ENCODE measurements at places on chromosomes 1 and 21.
A peak's percentile ranks its signal among the peaks of the same experiment; 100 is the strongest.

- no peak for DNase-seq
Measured at GRCh38 chr1:215344539-215344938, 222.6 kb upstream of the KCTD3 start.

GRCh38 chr21:37531431-37531932 lies 164.9 kb downstream of the DYRK1A start:
- no peak for DNase-seq

- no peak for DNase-seq
Measured at GRCh38 chr1:181541458-181541857, 58.1 kb downstream of the CACNA1E start.

DNA sequence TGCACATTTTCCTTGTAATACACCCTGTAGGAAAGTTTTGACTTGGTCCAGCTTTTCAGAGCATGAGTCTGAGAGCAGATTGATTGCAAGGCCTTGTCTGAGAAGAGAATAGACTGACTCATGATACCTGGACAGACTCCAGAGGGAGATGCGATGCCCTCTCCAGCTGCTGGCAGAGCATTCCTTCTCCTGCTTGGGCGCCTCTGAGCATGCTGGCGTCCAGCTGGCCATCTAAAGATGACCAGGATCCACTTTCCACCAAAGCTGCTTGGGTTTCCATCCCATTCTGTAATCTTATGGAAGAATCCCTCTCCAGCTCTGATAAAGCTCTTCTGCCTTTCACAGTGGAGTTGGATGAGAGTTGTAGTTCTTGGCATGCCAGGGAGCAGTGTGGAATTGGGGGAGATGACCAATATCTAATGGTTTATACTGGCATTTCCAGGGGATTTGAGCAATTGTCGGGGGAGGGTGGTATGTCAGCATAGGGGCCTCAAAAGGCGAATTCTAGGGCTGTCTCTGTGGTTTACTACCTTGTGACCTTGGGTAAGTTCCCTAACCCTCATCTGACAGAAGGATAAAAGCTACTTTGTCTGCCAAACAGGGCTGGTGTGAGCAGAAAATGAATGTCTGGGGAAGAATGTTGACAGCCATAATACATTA lies 19.5 kb downstream of the SZRD1 start:
- peak; percentile 46 for DNase-seq

DNA sequence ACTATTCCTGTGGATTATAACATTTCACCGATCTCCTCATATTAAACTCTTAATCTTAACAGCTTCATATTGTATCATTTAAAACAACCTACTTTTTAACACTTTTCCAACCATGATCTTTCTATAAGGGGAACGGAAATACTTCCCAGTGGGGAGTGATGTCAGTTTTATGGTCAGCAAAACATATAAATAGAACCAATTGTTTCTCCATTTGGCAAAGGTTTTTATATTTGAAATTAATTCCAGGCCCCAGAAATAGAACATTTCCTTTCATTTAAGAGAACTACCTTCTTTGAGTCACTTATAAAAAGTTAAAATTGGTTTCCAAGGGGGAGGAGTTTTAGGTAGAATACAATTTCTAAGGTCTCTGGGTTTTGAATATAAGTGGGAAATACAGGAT lies 189.6 kb downstream of the TGFBR3 start:
- DNase-seq, result no peak

DNA sequence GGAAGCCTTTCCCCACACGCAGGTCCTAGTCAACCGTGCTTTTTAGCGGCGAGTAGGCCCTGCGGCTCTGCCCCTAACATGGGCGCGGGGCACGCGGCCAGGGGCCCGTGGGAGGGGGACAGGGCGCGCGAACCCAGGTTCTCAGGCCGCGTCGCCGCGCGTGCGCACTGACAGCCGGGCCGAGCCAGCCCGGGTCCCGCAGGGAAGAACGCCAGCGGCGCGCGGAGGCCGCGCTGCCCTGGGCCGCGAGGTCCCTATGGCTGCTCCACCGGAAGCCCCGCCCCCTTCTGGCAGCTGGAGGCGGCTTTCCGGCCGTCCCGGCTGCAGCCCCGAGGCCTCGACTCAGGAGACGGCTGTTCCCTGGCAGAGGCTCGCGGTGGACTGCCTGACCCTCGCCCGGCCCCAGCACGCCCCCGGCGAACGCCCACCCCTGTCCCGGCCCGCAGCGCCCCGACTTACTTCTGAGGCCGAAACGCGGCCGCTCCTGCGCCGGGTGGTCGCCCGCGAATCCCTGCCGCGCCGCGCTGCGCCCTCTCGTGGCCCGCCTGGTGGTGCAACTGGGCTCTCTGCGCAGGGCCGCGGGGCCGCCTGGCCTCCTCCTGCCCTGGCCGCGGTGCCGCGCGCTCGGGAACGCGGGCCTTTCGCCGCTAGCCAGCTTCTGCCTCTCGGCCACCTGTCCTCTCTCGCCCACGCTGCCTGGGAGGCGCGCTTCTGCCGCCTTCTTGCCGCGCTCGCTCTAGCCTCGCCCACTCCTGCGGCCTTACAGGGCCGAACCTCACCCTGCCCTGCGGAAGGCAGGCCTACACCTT lies 16.6 kb upstream of the RIPPLY3 start:
- DNase-seq, result peak; percentile 97

GRCh38 chr1:79969886-79970285 lies 963.4 kb upstream of the ADGRL4 start:
- no peak for DNase-seq

DNA sequence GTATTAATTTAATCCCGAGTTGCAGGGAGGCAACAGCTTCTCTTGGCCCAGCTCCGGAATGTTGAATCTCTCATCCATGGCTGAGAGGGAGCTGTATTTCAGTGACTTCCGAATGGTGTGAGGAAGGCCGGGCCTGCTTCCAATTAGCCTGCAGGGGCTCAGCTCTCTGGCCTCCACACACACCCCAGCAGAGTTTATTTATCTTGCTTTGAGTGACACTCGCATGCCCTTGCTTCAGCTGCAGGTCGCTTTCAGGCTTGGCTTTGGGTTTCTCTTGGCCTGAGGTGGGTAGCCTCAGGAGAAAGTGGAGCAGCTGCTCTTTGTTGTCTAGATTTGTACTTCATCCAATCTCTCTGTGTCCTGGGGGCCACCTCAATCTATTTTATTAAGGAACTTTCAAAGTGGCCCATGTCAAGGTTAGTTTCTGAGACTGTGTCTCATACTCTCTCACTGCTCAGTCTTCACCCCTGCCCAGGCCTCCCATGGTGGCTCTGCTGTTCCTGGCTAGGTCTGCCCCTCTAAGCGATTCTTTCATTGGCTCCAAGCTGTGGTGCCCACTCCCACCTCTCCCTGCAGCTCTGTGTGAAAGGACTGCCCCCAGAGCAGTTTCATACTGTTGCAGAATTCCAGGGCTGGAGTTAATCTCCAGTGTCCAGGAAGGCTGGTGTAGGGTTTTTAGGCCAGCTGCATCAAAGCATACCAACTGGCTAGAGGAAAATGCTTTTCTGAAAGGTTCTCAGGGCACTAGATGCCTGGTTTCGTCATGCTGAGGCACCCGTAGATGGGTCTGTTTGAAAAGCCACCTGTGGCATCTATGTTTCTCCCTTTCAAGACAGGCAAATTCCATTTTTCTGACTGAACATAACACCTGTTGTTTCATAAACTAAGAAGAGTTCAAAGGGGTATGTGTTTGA lies 153.5 kb downstream of the PLXNA2 start:
- DNase-seq, result no peak

DNA sequence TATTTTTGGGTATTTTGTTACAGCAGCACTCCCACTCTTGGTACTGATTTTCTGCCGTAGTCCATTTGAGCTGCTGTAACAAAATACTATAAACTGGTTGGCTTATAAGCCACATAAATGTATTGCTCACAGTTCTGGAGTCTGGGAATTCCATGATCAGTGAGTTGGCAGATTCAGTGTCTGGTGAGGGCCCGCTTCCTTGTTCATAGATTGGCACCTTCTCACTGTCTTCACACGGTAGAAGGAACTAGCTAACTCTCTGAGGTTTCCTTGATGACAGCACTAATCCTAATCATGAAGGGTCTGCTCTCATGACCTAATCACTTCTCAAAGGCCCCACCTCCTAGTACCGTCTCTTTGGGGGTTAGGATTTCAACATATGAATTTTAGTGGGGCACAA lies 85.2 kb downstream of the HHAT start:
- DNase-seq, result no peak

DNA sequence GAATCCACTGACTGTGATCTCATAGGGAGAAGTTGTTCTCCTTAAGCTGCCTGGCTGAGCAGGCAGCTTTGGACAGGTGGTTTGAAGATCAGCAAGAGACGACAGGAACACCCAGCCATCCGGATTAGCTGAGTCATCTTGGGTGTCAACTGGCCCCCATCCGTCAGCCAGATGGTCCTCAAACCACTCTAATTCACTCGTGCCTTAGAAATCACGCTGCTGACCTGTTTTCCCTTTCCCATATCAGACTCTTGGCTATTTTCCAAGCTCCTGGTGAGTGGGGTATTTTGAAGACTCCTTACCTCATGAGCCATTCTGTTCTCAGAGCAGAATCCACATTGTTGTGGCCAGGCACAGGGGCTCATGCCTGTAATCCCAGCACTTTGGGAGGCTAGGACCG lies 149.1 kb upstream of the L1TD1 start:
- no peak for DNase-seq

DNA sequence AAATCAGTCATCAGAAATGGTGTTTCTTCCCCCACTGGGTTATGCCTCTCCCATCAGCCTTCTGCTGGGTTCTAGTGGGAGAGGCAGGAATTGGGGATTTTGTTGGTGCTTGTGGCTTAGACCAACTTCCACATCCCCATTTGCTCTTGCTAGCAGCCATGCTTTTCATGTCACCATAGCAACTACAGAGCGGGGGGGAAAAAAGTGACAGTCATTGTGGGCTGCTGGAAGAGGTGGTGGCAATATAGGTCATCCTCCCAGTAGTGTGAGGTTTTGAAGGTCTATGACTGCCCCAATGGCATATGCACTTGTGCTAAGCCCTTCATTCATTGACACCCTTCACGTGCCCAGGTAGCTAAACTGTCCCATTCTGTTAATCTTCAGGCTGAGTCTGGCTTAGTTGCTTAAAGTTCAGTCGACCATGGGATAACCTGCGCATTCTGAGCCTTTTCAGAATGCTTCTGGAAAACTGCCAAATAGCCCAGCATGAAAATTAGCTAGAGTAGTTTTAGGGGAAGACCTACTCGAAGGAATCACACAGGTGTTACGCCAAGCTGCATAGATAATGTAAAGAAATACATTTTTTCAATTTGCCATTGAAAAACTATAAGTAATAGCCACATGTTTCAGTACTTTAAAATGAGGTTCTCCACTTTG lies 53.7 kb upstream of the ZNF326 start:
- peak; percentile 81 for DNase-seq

GRCh38 chr1:184684285-184685074 lies 70.2 kb downstream of the EDEM3 start:
- no peak for DNase-seq

- no peak for DNase-seq
Measured at GRCh38 chr1:36327421-36328087, 4.1 kb upstream of the EVA1B start.

DNA sequence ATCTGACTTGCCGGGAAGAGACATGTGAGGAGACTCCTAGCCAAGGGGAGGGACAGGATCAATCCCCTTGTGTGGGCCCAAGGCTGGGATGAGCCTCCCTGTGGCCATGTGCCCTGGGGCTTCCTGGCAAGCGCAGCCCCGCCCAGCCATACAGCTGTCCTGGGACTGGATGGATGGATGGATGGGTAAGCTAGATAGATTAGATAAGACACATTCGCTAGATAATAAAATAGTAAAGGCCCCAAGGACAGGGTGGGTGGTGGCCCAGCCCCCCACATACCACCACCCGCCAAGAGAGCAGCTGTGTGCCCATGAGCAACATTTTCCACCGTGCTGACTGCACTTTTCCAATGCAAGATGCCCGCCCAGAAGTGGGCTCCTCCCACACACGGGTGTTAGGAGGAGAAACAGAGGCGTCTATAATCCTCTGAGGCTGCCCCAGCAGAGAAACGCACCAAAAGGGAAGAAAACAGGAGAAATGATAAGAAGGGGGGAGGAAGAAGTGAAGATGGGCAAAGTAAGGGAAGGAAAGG lies 25.1 kb downstream of the ZBTB17 start:
- peak; percentile 47 for DNase-seq

- DNase-seq, result no peak
Measured at GRCh38 chr1:7535934-7536878, 234.9 kb upstream of the VAMP3 start.

GRCh38 chr1:59498640-59499039 lies 201.7 kb downstream of the FGGY start:
- DNase-seq, result peak; percentile 88

DNA sequence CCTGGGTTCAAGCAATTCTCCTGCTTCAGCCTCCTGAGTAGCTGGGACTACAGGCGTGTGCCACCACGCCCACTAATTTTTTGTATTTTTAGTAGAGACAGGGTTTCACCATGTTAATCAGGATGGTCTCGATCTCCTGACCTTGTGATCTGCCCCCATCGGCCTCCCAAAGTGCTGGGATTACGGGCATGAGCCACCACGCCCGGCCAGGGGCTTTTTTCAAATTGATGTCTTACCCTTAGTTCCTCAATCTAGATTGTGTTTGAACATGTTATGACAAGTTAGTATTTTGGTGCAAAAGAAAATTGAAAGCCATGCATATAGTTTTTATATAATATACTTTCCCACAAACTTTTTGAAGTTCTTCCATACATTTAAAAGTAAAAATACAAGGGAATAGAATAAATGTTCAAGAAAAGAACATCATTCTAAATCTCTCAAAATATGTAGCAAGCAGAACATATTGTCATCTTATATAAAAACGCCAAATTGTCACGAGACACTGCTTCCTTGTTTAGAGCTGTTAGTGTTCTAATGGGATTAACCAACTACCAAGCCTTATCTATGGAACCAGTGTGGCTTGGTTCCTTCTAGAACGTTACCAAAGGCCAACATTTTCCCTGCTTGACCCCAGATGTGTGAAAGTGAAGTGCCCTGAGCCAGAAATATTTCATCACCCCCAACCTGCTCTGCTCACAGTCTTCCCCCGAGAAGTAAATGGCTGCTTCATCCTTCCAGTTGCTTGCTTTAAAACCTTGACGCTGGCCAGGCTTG lies 9.5 kb upstream of the PLEKHM2 start:
- DNase-seq, result peak; percentile 73

DNA sequence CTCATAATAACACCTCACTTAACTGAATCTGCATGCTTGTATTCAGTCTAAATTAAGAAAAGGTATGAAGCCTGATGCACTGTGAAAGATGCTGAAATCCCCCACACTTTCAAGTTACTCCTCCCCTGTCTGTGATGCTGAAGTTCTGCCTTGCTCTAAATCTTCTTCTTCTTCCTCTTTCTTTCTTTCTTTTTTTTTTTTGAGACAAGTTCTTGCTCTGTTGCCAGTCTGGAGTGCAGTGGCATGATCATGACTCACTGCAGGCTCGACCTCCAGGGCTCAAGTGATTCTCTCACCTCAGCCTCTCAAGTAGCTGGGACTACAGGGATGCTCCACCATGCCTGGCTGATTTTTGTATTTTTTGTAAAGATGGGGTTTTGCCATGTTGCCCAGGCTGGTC lies 231.0 kb upstream of the B3GALT2 start:
- peak; percentile 37 for DNase-seq

Data from suppressor macrophage treated with lipopolysaccharide for 1 hour (primary cell).